Hematopoietic multipotent progenitor cell (in vitro differentiated cells): ENCODE measurements at places on chromosomes 7 and 10.

DNA sequence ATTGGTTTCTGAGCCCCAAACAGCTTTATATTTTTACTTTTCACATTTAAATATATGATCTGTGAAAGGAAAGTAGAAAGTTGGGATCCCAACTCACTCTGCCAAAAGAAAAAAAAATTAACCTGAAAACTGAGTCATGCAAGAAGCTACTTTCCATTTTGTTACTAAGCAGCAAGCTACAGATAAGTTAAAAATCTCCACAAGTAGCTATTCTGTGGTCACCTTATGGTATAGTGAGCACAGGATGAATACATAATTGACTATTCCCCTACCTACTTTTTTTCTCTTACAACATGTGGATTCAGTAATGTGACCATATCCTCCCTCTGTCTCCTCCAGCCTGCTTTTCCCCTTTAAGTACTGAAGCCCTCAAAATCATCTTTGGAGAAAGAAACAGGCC is 30.3 kb upstream of the CREB3L2 start:
- no peak for DNase-seq

GRCh38 chr7:139936760-139937310 is 107.8 kb downstream of the TBXAS1 start:
- DNase-seq, result no peak

- DNase-seq, result no peak
These were observed 22.0 kb upstream of the FZD1 start for GRCh38 chr7:91242097-91242844.

DNA sequence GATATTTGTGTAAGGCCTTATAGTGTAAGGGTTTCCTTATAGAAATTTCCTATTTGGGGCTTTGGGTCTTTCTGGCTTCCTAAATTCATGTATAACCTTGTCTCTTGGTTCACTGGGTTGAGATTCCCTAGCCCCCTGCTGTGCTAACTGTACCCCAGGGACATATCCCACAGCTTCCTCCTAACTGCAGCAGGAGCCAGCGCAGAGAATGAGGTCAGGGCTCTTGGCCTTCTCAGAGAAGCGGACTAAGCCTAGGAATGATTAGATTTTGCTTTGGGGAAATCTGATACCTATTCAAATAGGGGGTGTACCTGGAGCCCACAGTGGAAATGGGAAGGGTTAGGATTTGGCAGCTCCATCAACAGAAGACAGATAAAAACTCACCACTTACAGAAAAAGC is 138.1 kb upstream of the EFCAB10 start:
- no peak for DNase-seq

- DNase-seq, result no peak
These were observed 199.0 kb upstream of the RHOBTB1 start for GRCh38 chr10:61142987-61143386.

DNA sequence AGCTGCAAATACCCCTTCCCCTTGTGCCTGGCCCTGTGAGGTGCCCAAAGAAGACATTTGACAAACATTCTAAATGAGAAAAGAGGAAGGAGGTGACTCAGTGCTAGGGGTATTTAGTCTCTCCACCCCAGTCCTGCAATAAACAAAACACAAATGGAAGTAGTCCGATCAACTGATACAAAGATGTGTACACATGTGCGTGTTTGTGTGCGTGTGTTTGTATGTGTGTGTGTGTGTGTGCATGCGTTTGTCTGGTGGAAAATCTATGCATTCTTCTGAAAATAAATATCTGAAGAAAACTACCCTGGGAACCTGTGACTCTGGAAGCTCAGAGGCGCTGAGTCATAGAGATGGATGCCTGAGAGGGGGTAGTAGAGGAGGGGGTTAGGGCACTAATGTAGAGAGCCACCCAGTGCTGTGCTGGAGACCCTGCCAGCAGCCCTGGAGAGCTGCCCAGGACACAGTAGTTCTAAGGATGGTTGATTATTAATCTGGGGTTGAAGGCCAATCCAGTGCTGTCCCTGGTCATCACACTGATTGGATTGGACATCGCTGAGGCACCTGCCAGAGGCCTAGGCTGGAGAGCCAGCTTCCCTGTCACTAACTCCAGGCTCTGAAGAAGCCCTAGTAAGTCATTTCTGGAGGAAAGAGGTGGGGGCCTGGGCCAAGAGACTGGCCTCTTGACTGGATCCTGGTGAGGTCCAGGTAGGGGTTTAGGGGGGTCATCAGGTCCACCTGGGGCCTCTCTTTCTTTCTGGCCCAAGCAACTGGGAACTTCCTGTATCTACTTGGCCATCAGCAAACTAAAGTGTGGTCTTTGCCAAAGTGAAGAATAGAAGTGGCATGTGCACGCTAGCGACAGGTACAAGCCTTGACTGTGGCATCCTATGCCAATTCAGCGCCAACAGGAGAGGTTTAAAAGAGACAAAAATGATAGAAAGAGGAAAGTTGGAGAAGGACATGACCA is 18.5 kb downstream of the SFTPA1 start:
- DNase-seq, result no peak

- DNase-seq, result no peak
These were observed 41.9 kb downstream of the NKX6-2 start for GRCh38 chr10:132743925-132744490.

- no peak for DNase-seq
These were observed 7.1 kb downstream of the CCDC201 start for GRCh38 chr7:45865594-45866410.

- DNase-seq, result no peak
These were observed 69.3 kb downstream of the ETV1 start for GRCh38 chr7:13920053-13920697.

DNA sequence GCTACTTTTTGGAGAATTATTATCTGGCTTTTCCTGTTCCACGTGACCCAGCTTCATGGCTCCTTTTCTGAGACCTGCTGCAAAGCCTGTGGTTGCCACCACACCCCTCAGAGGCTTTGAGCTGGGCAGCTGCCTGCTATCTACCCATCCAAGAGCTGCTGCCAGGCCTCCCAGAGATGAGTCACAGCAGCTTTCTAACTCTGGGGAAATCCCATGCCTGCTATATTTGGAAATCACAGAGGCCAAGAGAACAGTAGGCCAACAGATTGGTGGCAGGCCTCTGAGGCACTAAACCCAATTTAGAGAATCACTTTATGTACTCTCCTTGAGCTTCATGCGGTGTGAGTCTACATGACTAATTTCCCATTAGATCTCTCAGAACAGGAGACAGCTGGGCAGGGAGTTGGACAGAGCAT is 35.2 kb downstream of the SGCE start:
- DNase-seq, result no peak

DNA sequence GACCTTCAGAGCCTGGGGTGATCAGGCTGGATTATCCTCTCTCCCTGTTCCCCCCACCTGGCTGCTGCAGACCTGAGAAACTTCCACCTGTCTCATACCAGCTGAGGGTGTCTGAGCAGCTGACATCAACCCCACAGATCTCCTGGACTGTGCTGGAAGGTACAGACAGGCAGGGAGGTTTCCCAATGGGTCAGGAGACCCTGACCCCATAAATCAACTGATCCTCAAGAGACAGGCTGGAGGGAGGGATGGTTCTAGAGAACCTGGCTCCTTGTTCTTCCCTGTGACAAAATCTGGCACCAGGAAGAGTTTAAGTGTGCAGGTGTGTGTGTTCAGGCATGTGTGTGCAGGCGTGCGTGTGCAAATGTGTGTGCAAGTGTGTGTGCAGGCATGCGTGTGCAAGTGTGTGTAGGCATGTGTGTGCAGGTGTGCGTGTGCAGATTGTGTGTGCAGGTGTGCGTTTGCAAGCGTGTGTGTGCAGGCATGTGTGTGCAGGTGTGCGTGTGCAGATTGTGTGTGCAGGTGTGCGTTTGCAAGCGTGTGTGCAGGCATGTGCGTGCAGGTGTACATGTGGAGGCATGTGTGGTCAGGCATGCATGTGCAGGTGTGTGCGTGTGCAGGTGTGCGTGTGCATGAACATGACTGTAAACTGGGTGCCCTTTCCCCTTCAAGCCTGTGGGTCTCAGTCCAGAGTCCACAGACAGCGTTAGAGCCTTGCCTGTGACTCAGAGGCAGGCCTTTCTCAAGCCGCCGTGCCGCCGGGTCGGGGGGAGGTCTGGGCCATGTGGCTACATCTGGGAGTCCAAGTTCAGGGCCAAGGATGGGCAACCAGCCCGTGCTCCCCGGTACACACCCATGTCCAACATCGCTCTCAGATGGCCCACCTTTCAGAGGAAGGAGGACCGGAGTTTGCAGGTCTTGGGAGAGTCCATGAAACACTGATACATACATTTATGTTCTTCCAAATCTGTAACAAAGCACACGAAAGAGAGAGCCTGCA is 50.1 kb upstream of the ELN start:
- no peak for DNase-seq

DNA sequence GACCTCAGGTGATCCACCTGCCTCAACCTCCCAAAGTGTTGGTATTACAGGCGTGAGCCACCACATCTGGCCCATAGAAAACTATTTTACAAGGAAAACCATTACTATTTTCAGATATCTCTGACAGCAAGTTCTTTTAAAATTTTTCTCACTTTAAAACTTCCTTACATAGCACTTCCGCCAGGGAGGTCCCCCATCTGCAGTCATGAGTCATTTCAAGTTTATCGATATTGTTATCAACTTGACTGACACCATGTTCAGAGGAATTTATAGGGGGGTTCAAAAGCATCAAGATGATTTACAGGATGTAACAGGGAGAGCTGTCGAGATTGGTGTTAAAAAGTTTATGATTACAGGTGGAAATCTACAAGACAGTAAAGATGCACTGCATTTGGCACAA is 88.8 kb downstream of the NRBF2 start:
- DNase-seq, result no peak
